Memory B cell (primary cell): ENCODE measurements at places on chromosomes 3 and 15.

GRCh38 chr3:187166750-187167149 lies 27.5 kb upstream of the RPL39L start:
- no peak for DNase-seq

DNA sequence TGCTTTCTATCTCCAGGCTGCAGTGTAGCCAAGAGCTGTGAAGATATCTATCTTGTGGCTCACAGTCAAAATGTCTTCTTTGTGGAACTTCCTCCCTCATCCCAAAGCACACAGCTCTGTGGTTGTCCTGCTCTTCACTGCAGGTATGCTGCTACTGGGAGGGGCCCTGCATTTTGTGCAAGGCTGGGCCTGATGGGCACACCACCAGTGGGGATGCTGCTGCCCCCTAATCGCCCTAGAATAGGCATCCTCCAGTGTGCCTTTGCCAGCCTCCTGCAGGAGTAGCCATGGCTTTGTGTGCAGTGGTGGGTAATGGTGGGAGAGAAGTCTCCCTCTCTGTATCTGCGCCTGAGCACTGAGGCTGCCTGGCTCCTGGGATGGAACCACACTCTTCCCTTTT lies 297.3 kb downstream of the DOCK3 start:
- no peak for DNase-seq

DNA sequence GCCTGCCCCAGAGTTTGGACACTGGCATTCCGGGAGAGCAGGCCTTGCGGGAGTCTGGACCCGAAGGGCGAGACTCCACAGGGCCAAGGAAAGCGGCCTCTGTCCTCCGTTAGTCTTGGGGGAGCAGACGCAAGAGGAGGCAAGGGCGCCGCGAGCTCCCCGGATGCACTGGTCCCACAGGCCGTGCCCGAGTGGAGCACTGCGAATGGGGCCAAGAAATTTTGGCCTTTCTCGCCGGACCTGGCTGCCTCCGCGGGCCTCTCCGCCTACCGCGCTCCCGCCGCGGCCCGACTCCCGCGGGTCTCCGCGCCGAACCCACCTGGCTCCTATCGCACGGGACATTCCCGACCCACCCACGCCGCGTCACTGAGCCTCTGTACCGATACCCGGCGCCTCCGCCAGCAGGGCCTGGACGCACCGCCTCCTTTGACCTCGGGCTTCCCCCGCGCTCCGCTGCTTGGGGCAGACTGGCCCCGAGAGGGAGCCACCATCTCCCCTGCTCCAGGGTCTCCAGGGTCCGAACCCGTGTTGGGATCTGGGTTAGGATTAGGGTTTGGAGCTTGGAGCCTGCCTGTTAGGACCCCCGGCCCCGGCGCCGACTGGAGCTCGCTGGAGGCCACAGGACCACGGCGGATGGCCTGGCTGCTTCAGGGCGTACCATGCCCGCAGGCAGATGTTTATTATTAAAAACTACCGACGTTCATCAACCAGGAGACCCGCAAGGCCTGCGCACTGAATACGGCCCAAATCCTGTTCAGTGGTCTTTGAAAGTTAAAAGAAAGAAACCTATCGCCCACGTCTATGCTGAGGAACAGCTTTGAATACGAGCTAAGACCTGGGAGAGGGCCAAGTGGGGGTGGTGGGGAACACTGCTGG lies 11.7 kb downstream of the SHOX2 start:
- DNase-seq: no peak

- no peak for DNase-seq
These were observed 138.8 kb upstream of the TLE3 start for GRCh38 chr15:70236341-70237086.

GRCh38 chr3:146889626-146890025 lies 284.5 kb upstream of the PLSCR5 start:
- no peak for DNase-seq

- no peak for DNase-seq
These were observed 3.2 kb downstream of the XCR1 start for GRCh38 chr3:46024131-46024530.

DNA sequence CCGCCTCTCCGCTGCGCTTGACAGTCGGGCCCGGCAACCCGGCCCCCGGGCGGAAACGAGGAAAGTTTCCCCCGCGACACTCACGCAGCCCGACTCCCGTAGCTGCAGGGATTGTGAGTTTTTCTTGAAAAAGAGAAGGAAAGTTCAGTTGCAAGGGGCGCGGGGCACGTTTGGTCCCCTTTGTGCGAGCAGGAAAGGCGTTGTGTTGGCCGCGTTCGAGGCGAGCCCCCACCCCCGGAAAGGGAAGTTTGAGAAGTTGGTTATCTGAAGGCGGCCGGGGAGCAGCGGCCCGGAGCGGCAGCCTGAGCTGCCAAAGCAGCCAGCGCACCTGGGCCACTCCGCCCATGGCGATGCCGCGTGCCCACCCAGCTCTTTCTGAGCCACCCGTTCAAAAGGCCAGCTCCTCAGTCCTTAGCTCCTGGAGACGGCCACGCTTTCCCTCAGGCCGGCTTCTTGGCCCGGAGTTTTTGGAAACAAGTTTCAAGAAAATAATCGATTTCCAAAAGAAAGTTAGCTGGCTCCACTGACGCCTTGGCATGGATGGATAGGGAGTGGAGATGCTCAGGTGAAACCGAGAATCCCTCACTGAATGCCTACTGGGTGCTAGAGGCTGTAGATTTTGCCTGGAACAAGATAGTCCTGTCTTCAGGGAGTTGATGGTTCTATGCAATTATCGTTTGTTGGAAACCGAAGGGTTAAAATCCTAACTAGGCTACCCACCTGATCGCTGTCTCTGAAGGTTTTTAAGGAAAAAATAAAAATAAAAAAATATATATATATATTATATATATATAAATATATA lies 832 bp downstream of the TGFBR2 start:
- DNase-seq: peak; percentile 81

DNA sequence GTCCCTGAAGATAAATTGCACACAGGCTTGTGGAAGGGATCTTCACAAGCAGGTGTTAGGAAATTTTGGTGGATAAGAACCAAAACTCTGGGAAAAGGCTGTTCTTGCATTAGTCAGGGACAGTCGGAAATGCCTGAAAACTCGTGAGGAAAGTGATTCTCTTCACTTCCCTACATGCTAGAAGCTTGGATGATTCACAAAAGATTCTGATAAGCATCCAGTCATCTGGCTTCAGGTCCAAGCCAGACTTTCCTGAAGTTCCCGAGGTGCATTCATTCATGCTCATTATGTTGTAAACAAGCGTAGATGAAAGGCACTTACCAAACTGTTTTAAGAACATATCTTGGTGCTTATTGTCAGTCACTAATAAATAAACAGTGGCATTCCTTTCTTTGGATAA lies 1028.7 kb downstream of the NTRK3 start:
- DNase-seq: no peak

DNA sequence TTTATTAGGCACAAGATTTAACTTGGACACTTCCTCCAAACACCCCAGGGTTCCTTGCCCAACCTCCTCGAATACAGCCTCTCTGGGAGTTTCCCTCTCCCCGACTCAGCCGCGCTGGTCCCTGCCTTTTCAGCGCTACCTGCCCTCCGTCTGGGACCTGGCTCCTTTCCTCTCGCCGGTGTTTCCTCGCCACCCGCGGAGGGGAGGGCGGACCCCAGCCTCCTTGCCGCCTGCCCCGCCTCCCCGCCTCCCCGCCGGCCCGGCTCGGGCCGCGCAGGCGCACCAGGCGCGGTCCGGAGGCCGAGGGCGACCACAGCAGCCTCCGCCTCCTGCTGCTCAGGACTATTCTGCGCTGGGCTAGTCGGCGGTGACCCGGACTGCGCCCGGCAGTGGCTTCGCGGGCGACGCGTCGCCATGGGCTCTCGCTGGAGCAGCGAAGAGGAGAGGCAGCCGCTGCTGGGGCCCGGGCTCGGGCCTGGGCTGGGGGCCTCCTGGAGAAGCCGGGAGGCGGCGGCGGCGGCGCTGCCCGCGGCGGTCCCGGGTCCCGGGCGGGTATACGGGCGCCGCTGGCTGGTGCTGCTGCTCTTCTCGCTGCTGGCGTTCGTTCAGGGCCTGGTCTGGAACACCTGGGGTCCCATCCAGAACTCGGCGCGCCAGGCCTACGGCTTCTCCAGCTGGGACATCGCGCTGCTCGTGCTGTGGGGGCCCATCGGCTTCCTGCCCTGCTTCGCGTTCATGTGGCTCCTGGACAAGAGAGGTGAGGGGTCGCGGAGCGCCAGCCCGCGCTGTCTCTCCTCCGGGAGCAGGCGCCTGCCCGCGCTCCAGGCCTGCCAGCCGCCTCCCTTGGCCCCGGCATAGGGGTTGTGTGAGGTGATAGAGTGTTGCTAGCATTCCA lies at the start of gene SLC49A4:
Gene SLC49A4 (plus strand): TSS at position 291 of the 895 bp plus-strand sequence. CDS start 124 bp downstream, at position 415.
- DNase-seq: peak; percentile 84

DNA sequence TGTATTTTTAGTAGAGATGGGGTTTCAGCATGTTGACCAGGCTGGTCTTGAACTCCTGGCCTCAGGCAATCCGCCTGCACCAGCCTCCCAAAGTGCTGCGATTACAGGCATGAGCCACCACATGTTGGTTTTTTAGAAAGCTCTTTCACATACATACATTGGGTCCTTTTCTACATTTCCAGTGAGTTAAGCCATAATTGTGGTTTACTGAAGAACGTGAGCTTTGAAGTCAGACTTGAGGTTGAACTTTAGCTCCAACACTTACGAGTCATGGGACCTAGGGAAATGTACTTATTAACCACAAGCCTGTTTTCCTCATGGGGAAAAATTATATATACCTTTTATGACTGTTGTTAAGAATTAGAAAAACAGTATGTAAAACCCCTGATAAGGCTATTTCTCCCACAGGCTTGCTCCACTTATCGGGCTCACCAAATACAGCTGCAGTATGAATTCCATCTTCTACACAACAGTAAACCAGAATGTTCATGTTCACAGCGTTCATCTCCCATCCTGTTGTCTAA lies 39.0 kb downstream of the GPR160 start:
- DNase-seq: no peak

GRCh38 chr3:27594096-27594690 lies 110.0 kb upstream of the SLC4A7 start:
- no peak for DNase-seq

DNA sequence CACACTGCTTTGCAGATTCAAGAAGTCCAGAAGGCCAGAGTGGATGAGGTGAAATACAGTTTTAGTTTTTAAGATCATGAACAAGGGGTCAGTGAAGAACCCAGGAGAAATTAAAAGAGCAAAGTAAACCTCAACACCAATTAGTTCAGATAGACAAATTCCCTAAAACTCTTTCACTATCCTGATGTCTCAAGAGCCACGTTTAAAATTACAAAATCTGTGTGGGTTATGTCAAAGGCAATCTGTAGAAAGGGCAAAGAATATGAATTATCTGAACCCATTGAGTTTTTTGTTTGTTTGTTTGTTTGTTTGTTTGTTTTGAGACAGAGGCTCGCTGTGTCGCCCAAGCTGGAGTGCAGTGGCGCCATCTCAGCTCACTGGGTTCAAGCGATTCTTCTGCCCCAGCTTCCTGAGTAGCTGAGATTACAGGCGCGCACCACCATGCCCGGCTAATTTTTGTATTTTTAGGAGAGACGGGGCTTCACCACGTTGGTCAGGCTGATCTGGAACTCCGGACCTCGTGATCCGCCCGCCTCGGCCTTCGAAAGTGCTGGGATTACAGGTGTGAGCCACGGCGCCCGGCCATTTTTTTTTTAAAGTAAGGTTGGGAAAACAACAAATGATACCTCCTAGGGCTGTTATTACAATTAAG lies 32.1 kb upstream of the ST3GAL6 start:
- DNase-seq: no peak

GRCh38 chr3:120348065-120348990 lies 826 bp downstream of the LRRC58 start:
- DNase-seq: no peak

DNA sequence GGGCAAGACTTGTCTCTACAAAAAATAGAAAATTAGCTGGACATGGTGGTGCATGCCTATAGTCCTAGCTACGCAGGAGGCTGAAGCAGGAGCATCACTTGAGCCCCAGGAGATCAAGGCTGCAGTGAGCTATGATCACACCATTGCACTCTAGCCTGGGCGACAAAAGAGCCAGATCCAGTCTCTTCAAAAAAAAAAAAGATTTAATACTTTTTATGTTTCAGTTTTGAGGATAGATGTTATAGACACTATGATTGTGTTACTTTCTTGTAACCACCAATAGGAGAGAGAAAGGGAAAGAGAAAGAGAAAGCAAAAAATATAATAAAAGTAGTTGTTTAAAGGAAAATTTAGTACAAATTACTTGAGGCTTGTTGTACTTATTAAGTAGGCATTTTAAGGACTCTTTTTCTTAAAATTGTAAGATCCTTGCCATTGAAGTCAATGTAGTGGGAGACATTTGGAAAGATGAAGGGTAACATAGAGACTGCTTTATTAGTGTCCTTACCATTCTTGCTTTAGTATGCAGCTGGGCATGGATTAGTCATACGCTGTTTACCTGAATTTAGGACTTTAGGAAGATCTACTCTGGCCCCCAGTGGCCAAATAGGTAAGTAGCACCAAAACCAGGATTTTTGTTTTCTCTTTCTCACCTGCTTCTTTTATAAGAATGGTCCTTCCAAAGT lies 35.1 kb upstream of the ZDHHC23 start:
- peak; percentile 18 for DNase-seq

- DNase-seq: no peak
These were observed 43.8 kb downstream of the GABRB3 start for GRCh38 chr15:26729030-26729429.

- DNase-seq: no peak
These were observed 38.2 kb downstream of the MTMR10 start for GRCh38 chr15:30953183-30953582.

- no peak for DNase-seq
These were observed 28.9 kb downstream of the CDAN1 start for GRCh38 chr15:42707873-42708544.

GRCh38 chr3:127052121-127052561 lies 69.2 kb downstream of the PLXNA1 start:
- DNase-seq: no peak

GRCh38 chr3:52010431-52010830 lies 14.7 kb upstream of the RPL29 start:
- DNase-seq: no peak

DNA sequence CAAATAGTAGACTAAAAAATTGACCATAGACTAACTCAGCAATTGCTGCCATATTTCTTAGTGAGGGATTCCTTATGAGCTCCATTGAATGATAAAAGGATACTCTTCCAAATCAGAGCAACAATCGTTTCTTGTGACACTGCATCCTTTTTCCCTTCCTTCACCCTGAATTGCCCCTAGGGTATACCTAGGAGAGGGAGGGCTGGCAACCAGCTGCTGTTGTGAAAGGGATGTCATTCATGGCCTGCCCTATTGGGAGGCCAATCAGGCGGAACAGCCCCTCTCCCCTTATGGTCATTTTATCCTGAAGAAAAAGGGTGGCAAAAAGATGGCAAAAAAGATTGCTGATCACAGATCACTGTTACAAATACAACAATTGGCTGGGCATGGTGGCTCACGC lies 26.3 kb downstream of the B3GNT5 start:
- no peak for DNase-seq

DNA sequence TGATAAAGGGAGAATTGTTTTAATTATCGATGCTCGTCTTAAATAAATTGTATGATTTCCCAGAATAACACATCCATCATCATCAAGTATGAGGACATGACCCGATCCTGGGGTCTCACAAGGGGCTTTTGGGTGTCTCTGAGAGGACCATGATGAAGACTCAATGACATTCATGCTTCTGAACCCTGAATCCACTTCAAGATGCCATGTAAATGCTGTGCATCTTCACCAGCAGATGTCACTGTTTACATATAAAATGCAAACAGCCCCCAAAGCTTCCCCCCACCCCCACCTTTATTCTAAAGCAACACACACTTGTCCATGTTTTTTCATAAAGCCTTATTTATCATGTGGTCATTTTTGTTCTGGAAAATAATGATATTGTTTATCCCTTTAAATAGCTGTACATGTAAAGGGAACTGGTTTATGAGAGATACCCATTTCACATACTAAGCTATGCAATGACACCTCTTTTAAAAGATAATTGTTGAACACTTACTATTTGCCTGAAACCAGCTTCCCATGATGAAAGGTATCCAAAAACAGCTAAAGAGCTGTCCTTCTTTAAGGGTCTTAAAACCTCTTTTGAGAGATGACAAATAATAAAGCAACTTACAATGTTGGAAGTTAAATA lies 69.7 kb upstream of the UBE3A start:
- no peak for DNase-seq
